ENCODE measurements at places on chromosomes 4 and X.

DNA sequence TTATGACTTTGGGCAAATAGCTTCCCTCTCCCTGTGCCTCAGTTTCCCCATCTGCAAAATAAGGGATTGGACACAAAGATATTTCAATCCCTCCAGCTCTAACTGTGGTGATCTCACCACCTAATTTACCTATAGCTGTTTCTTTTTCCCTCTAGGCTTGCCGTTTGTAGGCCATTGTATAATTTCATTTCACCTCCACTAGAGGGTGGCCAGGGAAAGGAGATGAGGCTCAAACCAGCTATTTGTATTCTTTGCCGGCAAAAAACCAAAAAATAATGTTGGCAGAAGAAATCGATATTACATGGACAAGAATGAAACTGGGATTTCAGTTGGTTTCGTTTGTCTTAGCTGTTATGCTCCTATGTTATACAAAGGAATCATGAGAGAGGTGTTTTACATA is 36.1 kb upstream of the DOCK11 start:
- DNase-seq = peak; percentile 37

GRCh38 chr4:156038772-156039171 is 85.1 kb upstream of the CTSO start:
- no peak for DNase-seq

DNA sequence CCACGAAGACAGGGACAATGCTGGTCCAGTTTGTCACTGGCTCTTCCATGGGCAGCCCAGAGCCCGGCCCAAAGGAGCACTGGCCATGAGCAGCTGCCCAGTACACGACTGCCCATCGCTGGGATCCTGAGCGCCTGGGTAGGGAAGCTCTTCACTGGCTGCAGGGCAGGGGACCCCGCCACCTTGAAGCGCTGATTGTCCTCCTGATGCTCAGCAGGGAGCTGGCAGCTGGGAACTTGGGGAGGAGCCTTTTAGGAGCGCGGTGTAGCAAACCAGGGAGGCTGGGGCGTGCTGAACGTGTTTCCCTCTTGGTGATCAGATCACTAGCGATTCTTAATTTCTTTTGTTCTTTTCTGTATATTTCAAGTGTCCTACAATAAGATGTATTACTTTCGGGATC is 1.8 kb downstream of the L1CAM start:
- no peak for DNase-seq

DNA sequence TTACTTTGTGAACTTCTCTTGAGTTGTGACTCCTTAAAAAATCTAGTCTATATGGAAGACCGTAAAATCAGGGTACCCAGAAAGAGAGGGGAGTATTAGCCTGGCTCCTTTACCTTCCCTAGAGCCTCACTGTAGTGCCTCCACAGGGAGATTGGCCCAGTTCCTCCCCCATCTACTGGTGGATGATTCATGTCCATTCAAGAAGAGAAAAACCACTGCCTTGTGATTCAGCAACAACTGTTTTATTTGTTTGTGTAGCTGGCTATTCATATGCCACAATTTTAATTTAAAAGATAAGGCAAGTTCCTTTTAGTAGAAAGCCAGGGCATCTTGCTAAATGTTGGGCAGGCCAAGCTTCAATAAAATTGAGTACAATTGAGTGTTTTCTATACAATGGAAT is 221.8 kb upstream of the KCNIP4 start:
- no peak for DNase-seq

- no peak for DNase-seq
Measured at GRCh38 chrX:70554081-70554480, 109.4 kb downstream of the DLG3 start.

Measured in NCI-H1436 (cell line).